RKO (cell line): ENCODE measurements at places on chromosomes 7 and 10.

DNA sequence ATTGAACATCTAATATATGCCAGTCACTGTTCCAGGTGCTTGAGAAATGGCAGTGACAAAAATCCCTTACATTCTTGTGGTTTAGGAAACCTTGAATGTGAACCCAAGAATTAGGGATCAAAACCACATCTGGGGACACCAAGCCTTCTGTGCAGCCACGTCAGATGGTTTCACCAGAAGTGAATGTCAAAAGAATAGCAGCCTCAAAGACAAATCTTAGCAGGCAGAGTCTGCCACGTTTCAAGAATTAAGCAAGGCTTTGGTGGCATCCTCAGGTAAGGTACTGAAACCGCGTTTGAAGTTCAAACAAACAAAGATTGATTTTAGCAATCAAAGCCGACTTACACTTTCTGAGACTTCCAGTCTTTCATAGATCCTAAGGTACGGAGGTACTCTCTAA, 225.5 kb upstream of the GNAI1 start:
- DNase-seq = no peak

- DNase-seq = no peak
Observed at GRCh38 chr10:59098387-59098786, 78.1 kb upstream of the PHYHIPL start.

GRCh38 chr7:121329191-121330052, 622 bp downstream of the WNT16 start:
- DNase-seq = no peak

DNA sequence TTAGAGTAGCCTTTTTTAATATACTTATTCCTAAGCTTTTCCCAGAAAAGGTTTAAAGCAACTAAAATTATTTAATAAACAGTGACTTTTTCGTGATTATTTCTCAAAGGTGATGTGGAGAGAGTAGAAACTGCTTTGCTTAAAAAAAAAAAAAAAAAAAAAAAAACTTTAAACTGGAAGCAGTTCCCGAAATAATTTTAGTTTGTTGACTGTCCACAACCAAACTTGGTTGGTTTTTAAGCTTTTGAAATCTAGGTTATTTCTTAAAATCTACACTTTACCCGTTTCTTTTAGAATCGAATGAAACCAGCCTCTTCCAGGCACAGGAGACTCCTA, 7.3 kb downstream of the SKAP2 start:
- no peak for DNase-seq
